ENCODE measurements at places on chromosomes 6 and 20.

- no peak for DNase-seq
These were observed 42.3 kb downstream of the SLC22A1 start for GRCh38 chr6:160163912-160164311.

- DNase-seq, result no peak
These were observed 49.1 kb upstream of the PLCB1 start for GRCh38 chr20:8082989-8083388.

GRCh38 chr6:157239148-157239547 lies 84.2 kb downstream of the TMEM242 start:
- DNase-seq, result no peak

GRCh38 chr6:4969609-4970285 lies 34.1 kb downstream of the RPP40 start:
- no peak for DNase-seq

DNA sequence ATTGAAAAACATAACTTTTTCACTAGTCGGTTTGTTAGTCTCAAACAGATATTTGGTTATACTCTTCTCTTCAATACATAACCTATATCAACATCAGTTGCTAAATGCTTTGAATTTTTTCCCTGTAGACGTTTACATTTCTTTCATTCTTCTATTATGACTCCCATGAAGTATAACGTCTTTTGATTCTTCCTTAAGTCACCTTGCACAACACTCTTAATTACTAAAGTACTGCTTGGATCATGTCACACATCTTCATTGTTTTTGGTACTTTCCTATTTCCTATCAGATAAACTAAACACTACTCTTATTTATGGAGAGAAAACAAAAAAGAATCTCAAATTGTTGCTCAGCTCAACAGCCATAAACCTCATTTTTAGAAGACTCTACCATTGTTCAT lies 23.0 kb upstream of the BMP5 start:
- no peak for DNase-seq

DNA sequence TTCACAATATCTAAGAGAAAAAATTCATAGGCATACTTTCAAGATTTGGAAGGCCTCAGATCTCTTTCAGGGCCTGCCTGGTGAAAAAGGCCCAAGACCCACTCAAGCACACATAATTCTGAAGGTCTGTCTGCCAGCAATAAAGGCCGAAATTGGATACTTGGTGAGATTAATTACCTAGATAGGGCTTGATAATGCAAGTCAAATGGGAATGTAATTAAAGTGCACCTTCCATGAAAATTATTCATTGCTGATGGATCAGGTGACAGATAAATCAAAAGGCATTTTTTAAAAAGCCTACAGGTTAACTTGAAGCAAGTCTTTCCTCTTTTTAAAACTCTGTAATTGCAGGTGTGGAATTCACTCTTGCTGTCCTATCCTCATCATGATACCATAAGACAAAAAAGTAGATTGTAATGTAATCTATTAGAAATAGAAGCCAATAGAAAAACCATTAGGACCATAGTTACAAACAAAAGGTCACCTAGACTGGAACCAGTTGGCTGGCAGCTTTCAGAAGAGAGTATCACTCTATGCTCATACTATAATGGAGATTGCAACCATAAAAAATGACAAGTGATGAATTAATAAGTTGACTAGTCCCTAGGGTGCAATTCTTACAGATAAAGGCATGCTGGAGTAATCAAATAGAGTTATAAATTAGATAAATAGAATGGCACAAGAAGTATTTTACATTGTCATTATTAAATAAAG lies 77.3 kb downstream of the EPHA7 start:
- DNase-seq, result no peak

DNA sequence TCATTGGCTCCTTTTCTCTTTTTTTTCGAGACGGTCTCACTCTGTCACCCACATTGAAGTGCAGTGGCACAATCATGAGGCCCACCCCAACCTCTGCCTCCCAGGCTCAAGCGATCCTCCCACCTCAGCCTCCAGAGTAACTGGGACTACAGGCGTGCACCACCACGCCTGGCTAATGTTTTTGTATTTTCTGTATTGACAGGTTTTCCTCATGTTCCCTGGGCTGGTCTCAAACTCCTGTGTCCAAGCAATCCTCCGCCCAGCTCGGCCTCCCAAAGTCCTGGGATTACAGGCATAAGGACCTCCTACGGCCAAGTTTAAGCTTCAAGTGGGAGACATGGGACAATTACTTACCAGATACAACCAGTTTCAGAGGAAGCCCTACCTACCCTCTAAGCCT lies 9.4 kb upstream of the POU5F1 start:
- DNase-seq, result no peak

DNA sequence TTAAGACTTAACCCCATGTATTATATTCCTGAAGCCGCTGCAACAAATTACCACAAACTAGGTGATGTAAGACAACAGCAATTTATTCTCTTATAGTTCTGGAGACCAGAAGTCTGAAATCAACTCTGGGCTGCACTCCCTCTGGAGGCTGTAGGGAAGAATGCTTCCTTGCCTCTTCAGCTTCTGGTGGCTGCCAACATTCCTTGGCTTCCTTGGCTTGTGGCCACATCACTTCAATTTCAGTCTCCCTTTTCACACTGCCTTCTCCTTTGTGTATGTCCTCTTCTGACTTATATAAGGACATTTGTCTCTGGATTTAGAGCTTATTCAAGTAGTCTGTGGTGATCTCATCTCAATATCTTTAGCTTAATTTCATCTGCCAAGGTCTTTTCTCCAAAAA lies 141.6 kb downstream of the DHX35 start:
- DNase-seq, result no peak

DNA sequence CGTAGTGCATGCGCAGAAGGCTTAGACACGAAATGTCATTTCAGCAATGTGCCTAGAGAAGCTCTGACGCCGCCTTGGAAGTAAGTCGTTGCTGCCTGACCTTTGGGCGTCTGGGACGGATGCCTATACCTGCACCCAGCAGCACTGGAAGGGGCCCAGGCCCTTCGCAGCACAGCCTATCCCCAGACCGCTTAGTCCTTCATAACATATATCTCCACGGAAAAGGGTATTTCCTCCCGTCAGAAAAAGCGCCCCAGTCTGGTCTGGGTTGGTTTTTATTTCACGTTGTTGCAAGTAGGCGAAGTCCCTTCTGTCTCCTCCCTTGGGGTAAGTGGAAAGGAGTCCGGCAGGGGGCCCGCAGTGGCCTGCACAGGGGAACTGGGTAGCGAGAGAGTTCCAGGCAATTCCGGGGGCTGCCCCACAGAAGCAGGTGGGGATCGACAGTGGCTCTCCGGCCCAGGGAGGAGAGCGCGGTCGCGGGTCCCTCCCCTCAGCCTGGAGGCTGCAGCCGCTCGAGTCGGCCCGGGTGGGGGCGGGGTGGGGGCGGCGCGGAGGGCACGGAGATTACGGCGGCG lies 559 bp upstream of the EYA4 start:
- no peak for DNase-seq

Measured in cortex of kidney (tissue), 1 donor.